ENCODE measurements at places on chromosomes 1 and 21.

DNA sequence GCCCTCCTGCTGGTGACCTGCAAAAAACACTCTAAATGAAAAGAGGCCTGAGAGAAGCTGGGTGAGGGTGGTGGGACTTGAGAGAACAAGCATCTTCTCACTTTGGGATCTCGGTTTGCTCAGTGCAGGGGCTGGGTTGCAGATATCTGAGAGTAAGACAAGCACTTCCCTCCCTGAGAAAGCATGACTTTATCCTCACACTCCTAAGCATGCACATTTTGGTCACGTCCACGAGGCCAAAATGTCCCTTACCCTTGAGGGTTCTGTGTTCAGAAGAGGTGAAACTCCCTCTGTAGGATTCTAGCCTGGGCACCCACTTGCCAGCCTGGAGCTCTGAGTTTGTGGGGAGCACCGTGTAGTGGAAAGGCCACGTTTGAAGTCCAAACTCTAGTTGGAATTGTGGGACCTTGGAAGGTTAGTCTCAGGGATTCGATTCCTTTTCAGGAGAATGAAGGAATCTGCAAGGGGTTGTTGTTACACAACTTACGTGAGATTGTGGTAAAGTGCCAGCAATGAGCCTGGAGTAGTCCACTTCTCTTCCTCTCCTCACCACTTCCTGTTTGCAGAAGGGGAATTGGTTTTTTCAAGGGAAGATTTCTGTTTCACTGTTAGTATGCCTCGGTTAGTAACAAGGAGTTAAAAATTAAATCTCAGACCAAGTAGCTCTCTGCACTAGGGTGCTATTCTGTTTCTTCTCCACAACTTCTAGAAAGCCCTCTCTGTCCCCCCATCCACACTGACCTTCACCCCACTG is 3.0 kb downstream of the FCAMR start:
- DNase-seq, result peak; percentile 11

GRCh38 chr1:166133276-166133841 is 33.4 kb downstream of the FAM78B start:
- no peak for DNase-seq

DNA sequence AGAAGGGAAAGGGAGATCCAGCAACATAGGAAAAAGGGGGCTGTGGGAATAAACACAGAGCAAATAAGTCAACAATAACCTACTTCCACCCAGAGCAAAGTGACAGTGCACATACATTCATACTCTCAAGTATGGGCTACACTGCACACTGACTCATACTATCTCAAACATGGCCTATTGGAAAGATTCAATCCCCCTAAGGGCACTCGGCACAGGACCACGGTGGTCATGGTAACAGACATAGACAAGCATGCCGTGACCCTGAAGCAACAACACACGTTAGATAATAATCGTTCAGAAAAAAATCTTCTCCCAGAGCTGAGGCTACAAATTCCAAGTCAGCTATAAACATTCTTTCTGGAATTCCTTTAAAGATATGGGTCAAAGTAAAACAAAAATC is 16.8 kb upstream of the JAK1 start:
- DNase-seq, result no peak

GRCh38 chr21:29238053-29238966 is 60.4 kb upstream of the BACH1 start:
- no peak for DNase-seq

- no peak for DNase-seq
Observed at GRCh38 chr1:112506306-112506705, 2.5 kb upstream of the WNT2B start.

- no peak for DNase-seq
Observed at GRCh38 chr1:91020486-91020885, 1.3 kb downstream of the ZNF644 start.

- DNase-seq, result no peak
Observed at GRCh38 chr1:181126871-181127587, 38.5 kb downstream of the IER5 start.

DNA sequence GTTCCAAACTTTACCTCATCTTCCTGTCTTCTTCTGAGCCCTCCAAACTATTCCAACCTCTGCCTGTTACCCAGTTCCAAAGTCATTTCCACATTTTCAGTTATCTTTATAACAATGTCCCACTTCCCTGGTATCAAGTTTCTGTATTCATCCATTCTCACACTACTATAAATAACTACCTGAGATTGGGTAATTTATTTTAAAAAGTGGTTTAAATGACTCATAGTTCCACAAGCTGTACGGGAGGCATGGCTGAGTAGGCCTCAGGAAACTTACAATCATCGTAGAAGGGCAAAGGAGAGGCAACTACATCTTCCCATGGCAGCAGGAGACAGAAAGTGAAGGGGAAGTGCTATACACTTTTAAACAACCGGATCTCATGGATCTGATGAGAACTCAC is 428.5 kb upstream of the RGS18 start:
- no peak for DNase-seq

DNA sequence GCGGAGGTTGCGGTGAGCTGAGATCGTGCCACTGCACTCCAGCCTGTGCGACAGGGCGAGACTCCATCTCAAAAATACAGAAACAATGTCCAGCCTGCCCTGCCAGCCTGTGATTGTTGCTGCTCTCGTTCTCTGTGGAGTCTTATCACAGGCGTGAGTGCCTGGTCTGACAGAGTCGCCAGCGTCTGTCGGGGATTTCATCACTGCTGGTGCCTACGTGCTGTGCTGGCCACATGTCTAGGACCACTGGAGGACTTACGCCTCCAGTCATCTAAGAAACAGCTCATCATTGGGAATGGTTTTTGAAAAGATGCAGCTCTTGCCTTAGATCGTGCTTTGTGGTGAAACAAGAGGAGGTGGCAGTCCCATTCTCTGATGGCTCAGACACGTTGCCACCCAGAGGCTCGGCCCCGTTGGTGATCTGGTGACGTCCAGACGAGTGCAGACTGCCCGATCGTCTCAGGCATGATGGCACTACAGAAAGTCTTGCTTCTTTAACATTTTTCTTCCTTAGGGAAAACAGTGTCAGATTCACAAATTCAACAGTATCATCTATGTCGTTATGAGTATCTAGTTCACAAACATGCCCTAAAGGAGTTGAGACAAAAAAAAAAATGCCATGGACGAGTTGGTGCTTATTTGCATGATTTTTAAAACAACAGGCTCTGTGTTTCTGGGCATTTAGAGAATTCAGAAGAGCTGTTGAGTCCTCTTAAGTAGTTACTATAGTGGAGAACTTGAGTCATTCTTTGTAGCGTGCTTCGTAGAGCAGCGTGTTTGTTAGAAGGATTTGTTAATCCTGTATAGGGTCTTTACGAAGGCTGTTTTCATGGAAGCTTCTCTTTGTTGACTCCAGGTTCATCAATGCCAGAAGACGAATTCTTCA is 47.5 kb downstream of the CBS start:
- DNase-seq, result no peak

DNA sequence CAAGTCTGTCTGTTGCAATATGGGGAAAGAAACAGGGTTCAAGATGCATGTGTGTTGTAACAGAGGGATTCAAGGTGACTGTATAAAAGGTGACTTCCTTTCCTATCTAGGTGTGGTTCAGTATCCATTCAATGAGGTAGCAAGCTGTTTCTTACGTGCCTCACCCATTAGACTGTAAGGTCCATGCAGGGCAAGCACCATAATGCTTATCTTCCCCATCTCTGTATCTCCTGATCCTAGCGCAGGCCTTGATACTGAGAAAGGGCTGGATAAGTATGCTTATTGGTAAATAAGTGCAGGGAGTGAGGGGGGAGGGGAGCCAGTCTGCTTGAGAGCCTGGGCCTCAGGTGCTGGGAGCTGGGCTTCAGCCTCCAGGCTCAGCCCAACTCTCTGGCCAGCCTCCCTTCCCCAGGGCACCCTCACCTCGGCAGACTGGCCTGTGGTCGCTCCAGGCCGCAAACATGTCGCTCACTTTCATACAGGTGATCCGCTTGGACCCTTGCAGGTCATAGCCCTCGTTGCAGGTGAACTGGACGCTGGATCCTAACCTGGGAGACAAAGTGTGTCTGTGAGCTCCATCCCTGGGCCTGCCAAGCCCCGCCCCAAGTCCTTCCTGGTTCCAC is 44.5 kb upstream of the HMGB4 start:
- DNase-seq, result no peak

GRCh38 chr1:183223467-183223866 is 37.4 kb downstream of the LAMC2 start:
- DNase-seq, result no peak

GRCh38 chr1:160865337-160865736 is 2.6 kb upstream of the CD244 start:
- DNase-seq, result no peak

GRCh38 chr1:164767752-164768402 is 208.9 kb downstream of the PBX1 start:
- no peak for DNase-seq

- no peak for DNase-seq
Observed at GRCh38 chr1:59188413-59189213, 108.3 kb upstream of the FGGY start.

DNA sequence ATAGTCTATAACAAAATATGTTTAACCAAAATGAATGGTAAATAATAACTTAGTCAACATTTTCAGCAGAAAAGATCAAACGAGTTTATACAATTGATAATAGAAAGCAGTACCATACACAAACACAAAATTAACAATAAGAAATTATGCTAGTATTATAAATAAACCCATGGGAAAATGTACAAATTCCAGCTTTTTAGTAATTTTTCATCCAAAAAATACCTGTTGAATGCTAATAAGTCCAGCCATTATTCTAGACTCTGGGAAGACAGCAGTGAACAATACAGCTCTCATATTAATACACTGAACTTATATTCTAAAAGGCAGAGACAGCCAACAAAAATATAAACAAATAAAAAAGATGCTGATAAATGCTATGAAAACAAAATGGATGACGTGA is 66.3 kb downstream of the AKT3 start:
- DNase-seq, result no peak

- no peak for DNase-seq
Observed at GRCh38 chr21:45818276-45818903, 163.2 kb upstream of the COL6A1 start.

- no peak for DNase-seq
Observed at GRCh38 chr21:35366394-35367080, 317.4 kb upstream of the RUNX1 start.

- DNase-seq, result no peak
Observed at GRCh38 chr1:84869720-84870119, 23.3 kb downstream of the LPAR3 start.

- no peak for DNase-seq
Observed at GRCh38 chr1:46171871-46172270, 3.0 kb upstream of the TSPAN1 start.

DNA sequence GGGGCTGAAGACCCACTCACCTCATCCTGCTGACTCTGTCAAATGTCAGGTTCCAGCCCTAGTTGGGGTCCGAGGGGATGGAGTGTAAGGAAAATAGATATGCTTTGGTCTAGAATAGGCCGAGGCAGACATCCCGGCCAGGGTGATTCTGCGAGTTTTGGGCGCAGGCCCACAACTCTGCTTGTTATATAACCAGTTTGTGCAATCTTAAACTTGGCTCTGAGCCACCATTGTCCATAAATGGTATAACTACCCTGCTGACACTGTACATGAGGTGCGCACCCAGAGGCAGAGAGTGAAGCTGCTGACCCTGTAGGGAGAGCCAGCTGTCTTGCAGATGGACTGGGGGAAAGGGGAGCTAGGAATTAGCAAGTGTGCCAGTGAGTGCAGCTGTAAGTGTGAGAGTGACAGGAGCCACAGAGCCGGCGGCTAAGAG is 1388.8 kb downstream of the AMY1C start:
- DNase-seq, result no peak

DNA sequence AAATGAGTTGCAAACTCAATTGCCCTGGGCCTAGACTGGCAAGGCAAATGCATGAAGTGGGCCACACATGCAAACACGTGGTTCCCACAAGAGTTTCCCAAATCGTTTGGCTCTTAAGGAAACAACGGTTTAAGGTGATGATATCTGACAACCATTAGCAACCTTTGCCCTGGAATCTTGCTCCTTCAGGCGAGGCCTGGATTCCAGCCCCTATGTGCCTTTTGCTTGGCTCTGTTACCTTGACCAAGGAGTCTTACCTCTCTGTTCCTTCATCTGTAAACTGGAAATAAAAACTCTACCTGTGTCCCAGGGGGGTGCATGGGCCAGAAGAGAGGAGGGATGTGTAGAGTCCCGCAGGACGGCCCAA is 72.1 kb upstream of the CASZ1 start:
- no peak for DNase-seq

- DNase-seq, result no peak
Observed at GRCh38 chr21:44003307-44003966, 8.7 kb upstream of the TRAPPC10 start.

All from CD4-positive, alpha-beta T cell treated with Interleukin-6 at 100 ng/mL for 8 hours (primary cell).